Cardiac fibroblast (primary cell): ENCODE measurements at places on chromosomes 3 and 15.
A peak's percentile ranks its signal among the peaks of the same experiment; 100 is the strongest.

GRCh38 chr3:183085634-183086390, 13.5 kb downstream of the MCCC1 start:
- no peak for DNase-seq

DNA sequence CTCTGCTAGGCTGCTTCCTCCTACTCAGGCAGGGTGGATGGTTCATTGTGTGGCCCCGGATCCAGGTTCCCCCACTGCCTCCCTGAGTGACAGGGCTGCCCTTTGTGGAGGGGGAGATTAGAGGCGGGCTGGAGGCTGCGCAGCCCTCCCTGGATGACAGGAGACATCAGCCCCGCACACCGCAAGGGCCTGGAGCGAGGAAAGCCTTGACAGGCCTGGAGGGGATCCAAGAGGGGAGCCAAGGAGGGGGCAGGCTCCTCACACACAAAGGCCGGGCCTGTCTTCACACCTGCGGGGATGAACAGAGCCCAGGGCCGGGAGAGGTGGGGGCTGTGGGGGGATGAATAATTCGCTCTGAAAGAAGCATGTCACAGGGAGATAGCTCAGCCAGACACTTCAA, 72.9 kb downstream of the RPN1 start:
- DNase-seq: no peak

GRCh38 chr15:80562033-80562432, 133.1 kb upstream of the ABHD17C start:
- no peak for DNase-seq

DNA sequence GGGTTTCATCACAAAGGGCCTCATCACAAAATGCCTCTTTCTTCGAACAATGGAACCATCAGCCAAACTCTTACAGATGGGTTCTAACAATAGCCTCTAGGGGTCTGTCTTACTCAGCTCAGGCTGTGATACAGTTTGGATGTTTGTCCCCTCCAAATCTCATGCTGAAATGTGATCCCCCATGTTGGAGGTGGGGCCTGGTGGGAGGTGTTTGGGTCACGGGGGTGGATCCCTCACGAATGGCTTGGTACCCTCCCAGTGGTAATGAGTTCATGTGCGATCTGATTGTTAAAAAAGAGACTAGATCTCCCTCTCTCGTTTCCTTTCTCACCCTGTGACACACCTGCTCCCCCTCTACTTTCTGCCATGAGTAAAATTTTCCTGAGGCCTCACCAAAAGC, 47.9 kb upstream of the LIPC start:
- no peak for DNase-seq

DNA sequence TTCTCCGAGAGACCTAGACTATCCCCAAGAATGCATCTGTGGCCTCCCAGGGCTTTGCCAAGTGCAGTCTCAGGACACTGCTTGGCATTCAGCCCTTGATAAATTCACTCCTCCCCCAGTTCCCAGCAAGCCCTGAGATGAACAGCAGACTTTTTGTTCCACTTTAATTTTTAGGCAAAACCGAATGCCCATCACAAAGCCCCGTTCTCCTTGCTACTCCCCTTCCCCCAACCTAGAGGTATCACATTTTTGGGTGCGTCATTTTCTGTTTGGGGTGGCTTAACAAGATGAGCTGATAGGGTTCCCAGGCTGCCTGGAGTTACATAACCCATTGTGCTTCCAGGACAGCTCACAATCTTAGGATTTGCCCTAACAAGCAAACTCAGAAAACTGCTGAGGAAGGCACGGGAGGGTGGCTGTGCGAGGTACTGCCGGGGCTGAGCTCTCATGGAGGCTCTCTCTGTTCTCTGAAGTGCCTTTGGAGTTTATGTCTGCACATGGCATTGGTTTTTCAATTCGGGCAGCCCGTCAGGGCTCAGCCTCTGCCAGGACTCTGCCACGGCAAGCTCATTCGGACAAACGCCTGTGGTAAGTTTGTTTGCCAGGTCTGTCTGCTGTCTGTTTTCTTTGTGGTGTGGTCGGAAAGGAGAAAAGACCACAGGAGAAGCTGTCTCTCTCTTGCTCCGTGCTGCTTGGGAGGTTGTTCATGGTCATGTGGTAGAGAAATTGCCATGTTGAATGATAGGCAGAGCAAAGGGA, at the start of gene TRAK1:
TRAK1 (plus strand) TSS at position 385 of the 759 bp plus-strand sequence; CDS start at position 498, 113 bp downstream.
- peak; percentile 80 for DNase-seq

GRCh38 chr3:111315930-111316587, 225.9 kb upstream of the CD96 start:
- DNase-seq: peak; percentile 75

DNA sequence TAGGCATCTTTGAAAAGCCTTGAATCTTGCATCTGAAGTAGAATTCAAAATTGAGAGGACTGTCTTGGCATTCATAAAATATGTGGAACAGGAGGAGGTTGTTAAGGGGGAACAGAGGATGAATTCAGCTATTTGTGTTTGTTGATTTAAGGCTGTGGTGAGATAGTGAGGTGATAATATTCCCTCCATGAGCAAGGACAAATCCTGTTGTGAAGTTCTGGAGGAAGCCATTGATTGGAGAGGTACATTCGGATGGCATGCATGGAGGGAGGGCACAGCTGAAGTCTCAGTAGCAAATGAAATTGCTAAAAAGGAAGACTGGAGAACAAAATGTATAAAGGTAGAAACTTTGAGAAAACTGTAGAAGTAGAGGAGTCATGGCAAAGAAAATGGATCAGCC, 443.8 kb downstream of the NLGN1 start:
- DNase-seq: no peak

GRCh38 chr15:37090543-37091175, 9.7 kb downstream of the MEIS2 start:
- DNase-seq: no peak

DNA sequence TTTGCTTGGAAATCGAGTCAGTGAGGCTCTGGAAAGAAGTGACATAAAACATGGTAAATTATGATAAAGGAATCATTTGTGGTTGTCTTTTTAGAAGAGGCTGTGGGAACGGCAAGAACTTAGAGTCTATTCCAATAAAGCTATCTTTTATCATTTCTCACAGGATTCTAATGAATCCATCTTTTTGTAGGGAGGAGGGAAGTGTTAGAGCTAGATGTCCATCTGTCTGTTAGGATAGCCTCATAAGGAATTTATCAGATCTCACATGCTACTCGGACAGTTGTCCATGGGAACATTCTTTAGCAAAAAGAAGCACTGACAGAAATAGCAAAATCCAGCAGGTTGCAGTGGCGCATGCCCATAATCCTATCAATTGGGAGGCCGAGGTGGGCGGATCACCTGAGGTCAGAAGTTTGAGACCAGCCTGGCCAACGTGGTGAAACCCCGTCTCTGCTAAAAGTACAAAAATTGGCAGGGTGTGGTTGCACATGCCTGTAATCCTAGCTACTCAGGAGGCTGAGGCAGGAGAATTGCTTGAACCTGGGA, 37.0 kb downstream of the STARD9 start:
- no peak for DNase-seq

DNA sequence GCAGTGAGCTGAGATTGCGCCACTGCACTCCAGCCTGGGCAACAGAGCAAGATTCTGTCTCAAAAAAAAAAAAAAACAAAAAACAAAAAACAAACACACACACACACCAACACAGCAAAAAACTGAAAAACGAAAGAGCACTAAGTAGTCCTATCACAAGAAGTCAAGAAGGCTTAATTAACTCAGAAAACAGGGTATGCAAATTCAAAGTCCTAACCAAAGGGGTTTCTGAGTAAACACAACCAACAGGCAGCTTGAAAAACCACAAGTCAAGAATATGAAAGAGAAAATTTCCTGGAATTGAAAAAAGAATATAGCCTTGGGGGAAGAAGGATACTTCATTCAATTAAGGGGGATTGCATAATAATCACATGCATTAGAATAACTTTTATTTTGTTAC, 37.7 kb upstream of the PARP14 start:
- no peak for DNase-seq

DNA sequence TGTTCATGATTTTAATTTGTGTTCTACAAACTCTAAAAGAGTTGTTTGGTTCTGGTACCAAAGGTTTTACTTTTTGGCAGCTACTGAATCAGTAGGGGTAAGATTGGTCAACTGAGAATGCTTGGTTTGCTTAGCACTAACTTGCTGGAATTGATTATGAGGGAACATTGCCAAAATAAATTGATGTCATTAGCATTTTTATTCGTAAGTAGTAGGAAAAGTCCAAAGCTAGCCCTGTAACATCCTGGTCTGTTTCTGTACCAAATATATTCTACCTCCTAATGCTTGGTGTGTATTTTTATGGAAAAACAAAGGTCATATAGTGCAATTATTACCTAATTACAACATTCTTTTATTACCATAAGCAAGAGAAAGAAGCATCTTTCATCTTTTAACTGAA, 35.9 kb upstream of the KPNA4 start:
- DNase-seq: no peak

GRCh38 chr15:88401251-88401995, 65.8 kb downstream of the MRPL46 start:
- no peak for DNase-seq

DNA sequence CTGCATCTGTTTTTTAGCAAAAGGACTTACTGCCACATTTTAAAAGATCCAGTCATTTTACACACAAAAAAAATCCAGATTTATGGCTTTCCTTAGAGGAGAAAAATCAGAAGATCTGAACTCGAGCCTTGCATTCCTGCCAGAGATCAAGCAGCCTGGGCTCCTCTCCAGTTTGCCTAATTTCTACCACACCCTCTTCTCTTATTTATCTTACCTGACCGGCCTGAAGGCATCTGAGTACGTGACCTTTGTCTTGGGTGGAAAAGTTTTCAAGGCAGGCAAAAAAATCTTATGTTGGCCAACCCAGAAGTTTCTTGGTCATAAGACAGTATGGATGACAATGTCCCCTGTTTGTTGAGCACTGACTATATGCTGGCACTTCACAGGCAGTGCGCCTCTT, 60.3 kb downstream of the CHRD start:
- no peak for DNase-seq

DNA sequence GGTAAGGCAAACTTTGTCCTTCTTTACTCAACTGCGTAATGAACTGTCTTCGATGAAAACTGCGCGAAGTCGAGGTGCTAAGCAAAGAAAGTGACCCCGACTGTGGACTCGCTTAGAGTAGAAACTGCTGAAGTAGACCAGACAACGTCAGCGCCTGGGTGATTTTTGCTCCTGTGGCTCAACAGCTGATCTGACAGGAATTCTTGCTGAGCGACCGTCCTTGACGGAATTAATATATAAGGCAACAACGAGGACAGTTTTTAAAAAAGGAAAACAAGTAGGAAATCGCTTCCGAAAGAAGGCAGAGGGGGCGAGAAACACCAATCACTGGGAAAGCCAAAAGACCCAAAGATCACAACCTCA, 541 bp downstream of the RPS27L start:
- peak; percentile 44 for DNase-seq

DNA sequence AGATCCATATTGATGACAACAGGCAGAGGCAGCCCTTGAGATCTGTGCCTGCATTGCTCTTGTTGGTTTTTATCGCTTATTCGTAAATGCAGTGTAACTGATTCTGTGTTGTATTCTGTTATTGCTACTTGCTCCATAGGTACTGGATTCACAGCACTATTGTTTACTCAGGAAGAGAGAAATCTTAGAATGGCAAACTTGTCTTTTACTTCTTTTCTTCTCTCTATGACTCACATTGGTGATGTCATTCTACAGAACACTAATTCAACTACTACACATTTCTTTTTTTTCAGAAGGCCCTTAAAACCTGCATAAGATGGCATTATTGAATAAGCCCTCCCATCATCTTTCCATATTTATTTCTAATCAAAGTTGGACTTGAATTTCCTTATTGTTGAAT, 201.0 kb upstream of the GBE1 start:
- no peak for DNase-seq

DNA sequence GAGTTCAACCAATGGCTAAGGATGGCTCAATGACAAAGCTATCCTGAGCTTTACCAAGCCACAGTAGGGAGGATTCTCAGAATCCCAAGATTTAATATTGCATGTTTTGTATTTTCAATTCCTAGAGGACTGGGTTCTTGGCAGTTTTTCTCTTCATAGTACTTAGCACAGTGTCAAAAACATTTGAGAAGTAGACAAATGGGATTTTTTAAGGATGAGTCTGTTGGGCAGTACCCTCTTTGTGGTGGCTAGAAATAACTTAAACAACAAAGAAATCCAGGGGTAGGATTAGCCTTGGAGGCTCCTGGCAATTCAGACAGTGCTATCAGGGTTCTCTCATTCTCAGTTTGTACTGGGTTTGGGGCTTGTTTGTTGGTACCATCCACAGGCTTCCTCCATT, 212.8 kb upstream of the RORA start:
- DNase-seq: no peak

DNA sequence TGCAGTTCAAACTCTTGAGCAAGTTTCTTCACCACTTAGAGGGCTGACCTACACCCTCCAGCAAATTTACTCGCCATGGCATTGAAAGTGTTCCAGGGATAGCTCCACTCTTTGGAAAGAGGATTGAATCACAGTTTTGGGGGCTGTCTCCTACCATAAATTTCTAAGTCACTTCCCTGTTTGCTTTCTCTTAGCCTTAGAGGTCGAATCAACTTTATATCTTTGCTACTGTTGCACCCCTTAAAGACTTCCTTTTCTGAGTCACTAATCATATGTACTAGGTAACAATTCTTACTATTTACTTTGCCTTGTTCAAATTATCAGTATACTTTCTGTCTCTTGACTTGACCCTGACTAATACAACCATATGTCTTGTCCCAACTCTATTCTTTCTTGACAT, 1151.8 kb upstream of the ALCAM start:
- DNase-seq: no peak

DNA sequence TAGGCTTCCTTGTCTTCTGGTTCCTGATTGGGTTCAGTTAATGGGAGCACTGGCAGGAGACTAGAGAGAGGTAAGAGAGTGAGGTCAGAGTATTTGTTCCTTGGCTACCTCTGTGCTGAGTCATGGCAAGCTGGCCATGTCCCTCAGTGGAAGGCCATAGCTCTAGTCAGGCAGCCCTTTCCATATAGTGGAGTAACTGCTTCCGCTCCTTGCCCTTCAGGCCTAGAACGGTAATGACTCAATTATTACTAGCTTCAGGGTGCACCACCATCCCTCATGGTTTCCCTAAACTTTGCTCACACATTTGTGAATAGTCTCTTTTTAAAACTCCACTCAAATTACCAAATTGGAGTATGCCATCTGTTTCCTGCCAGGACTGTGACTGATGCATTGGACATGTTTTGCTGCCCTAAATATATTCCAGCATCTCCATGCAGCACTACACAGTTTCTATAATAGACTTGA, 10.5 kb upstream of the ANO10 start:
- DNase-seq: peak; percentile 93

- DNase-seq: no peak
Observed at GRCh38 chr3:58251631-58252035, 14.0 kb downstream of the ABHD6 start.

GRCh38 chr3:100893590-100893989, 99.6 kb downstream of the ABI3BP start:
- peak; percentile 77 for DNase-seq

DNA sequence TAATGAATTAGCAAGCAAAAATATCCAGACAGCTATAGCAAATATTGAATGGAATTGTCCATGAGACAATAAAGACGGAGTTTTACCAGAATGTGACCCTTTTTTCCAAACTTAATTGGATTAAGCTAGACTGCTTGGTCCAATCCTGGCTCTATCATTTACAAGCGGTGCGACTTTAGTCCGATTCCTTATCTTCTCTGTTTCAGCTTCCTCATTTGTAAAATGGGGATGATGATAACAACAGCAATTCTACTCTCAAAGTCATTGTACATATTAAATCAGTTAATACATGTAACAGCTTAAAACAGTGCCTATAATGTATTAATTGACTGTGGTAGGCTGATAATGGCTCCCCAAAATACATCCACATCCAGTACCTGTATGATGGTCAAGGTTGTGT, 62.1 kb upstream of the CRBN start:
- no peak for DNase-seq

GRCh38 chr15:76327191-76328105, 9.1 kb upstream of the ISL2 start:
- DNase-seq: no peak

GRCh38 chr15:64864068-64864467, 22.4 kb downstream of the PLEKHO2 start:
- no peak for DNase-seq
